CD14-positive monocyte (primary cell): ENCODE measurements at places on chromosomes 7 and 10. TPM values are rescaled to one million over a fixed set of nuclear protein-coding genes. Genes with fewer than 3 reads are reported as not detected.

DNA sequence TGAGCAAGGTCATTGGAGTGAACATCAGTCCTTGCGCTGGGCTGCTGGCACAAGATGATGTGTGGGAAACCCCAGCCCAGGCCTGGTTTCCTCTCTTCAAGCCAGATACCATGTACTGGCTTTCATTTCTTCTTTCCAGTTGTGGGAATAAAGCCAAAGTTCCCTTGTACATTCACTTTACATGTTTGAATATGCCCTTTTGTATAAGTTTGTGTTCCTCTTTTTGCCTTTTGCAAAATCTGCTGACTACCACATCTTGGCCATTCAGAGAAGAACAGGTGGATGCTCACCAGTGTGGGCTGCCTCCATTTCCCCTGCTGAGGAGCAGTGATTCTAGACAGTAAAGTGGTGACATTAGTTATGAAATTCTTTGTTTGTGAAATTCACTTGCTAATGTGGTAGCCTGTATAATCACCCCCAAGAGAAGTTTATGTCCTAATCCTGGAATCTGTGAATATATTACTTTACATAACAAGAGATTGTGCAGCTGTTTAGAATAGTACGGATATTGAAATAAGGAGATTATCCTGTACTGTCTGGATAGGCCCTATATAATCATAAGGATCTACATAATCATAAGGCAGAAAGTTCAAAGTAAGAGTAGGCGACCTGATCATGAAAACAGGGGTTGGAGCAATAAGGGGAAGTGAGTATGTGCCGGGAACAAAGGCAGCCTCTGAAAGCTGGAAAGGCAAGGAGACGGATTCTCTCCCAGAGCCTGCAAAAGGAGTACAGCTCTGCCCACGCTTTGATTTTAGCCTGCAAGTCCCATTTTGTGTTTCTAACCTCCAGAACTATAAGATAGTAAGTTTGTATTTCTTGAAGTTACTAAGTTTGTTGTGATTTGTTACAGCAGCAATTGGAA is 18.8 kb upstream of the AOAH start:
- DNase-seq: peak; percentile 87

The DDC gene
- polyA plus RNA-seq: not detected

The CALCR gene
- not detected for polyA plus RNA-seq

GRCh38 chr7:25356534-25357151 is 128.4 kb upstream of the NPVF start:
- DNase-seq: no peak

The KLLN gene
- polyA plus RNA-seq: 0.23 TPM

The VOPP1 gene
- polyA plus RNA-seq: 19.6 and 22.1 TPM in 2 replicates
